Fibroblast of skin of scalp (primary cell): ENCODE measurements at places on chromosomes 6 and 20.

DNA sequence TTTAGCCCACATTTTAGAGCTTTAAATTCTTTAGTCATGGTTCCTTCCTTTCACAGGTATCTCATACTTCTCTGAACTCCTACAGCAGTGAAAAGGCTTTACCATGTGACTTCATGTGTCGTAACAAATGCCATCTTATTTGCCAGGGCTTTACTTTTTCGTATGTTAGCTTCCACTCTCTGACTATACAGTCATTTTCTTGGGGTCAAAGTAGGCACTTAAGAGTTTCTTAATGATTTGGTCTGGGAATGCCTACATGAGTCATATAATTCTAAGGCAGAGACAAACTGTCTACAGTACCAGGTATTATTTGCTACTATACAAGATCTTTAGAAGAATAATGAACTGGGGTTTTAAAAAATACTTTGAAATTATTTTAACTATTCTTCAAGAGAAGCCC lies 15.0 kb downstream of the RAB23 start:
- DNase-seq = no peak

- DNase-seq = no peak
These were observed 33.3 kb downstream of the FARS2 start for GRCh38 chr6:5294392-5295211.

DNA sequence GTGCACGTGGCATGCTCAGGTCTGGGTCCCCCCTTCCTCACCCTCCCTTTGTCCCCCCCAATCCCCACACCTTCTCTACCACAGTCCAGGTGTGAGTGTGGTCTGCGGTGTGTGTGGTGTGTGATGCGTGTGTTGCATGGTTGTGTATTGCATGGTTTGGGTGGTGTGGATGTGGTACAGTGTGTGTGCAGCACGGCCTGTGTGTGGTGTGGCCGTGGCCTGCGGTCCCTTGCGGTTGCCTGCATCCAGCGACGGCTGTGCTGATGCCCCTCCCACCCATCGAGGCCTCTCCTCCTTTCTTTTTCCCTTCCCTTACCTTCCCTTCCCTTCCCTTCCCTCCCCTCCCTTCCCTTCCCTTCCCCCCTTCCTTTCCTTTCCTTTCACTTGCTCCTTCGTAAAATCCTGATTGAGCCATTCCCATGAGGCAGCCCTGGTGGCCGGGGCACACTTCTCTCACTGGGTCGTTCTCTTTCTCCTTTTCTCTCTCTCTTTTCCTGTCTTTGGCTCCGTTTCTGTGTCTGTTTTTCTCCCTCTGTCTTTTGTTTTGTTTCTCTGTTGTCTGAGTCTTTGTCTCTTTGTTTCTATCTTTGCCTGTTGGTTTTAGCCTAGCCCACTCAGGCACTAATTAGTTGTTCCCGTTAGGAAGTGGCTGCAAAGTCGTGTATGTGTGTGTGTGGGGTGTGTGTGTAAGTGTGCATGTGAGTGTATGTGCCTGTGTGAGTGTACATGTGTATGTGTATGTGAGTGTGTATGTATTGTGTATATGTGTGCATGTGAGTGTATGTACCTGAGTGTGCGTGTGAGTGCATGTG lies 65.7 kb downstream of the SRC start:
- no peak for DNase-seq

DNA sequence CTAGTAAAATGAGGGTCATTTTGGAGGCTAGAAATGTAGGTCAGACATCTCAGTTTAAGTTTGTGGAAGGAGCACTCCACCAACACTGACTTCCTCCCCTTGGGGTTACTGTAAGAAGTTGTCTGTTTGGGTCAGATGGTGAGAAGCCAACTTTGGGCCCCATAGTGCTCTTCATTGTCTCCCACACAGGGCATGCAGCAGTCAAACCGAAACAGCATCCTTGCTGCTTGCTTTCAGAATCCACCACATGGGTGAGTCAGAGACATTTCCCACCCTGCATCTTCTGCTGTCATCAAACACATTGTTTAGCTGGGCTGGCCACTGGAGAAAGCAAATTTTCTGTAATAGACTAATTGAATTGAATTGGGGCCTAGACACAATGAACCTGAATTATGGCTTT lies 16.8 kb downstream of the IL17F start:
- DNase-seq = no peak

DNA sequence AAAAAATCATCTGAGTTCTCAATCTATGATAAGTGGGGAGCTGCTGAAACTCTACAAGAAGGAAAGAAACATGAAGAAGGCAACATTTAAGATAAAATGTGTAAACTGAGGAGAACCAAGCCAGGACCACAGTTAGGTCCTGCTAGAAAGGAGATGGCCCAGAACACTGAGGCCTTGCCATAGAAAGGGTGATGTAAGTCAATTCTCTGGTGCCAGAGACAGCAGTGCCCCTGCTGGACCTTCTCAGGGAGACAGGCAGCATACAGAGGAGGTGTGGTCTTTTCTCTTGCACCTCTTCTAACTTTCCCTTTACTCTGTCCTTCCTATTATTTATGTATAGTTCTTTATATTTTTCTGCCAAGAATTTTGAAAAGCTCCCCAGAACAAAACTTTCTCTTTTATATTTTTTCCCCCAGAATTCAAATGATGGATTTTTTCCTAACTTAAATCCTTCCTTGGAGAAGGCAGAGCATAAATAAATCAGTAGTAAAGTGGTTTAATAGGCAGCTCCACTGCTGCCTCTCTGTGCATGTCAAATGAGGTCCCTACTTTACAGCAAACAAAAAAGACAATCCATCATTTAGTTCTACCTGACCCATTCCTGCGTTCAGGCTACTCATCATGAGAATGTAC lies 9.0 kb downstream of the UQCC2 start:
- DNase-seq = peak; percentile 69

DNA sequence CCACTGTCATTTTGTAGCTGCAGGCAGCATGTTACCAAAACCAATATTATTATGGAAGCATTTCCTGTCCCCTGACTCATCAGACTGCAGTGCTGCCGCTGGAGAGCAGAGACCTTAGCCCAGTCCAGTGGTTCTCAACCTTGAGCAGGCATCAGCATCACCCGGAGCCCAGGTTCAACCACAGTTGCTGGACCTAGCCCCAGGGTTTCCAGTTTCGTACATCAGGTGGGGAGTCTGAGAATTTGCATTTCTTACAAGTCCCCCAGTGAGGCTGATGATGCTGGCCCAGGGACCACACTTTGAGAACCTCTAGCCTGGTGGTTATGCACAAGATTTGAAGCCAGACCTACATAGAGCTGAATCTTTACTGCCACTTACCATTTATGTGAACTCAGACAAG lies 47.3 kb downstream of the LY86 start:
- DNase-seq = no peak

DNA sequence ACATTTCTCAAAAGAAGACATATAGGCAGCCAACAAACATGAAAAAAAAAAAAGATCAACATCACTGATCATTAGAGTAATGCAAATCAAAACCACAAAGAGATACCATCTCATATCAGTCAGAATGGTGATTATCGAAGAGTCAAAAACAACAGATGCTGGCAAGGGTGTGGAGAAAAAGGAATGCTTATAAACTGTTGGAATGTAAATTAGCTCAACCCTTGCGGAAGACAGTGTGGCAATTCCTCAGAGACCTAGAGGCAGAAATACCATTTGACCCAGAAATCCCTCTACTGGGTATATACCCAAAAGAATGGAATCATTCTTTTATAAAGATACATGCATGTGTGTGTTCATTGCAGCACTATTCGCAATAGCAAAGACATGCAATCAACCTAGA lies 303.8 kb upstream of the THEMIS start:
- DNase-seq = peak; percentile 75

DNA sequence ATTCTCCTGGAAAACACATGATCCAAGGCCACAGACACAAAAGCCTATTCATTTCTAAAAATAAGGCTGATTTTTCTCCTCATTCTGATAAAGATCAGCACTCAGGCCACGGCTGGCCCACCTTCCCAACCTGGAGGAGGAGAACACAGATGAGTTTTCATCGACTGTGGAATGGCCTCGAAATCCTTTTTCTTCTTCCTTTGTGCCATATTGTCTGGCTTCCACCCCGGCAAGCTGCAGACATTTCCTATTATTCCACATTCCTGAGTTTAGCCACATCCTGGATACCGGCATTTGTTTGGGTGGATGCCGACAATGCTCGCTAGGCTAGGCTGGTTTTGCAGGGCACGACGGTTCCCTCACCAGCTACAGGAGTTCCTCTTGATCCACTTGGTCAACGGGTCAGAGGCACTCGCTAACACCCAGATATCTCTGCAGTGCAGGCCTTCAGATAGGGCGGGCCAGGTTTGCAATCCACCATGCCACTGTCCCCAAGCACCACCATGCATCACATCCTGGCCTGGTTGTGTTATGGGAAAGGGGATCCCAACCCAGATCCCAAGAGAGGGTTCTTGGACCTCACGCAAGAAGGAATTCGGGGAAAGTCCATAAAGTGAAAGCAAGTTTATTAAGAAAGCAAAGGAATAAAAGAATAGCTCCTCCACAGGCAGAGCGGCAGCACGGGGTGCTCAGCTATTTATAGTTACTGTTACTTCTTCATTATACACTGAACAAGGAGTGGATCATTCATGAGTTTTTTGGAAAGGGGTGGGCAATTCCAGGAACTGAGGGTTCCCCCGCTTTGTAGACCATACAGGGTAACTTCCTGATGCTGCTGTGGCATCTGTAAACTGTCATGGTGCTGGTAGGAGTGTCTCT lies 4.2 kb upstream of the CTSZ start:
- DNase-seq = peak; percentile 93

DNA sequence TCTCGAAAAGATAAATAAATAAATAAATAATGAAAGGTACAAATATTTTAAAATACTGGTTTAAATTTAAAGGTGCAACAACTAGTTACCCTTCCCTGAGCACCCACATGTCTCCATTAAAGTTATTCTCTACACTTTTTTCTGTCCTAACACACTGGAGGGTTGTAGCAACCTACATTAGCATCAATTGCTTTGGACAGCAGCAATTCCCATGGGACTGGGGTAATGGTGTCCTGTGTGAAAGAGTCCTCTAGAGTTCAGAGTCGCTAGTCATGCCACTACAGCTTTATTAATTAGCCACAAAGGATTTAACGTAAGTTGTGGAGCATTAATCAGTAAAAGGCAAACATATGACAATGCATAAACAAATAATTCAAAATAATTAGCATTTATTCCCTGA lies 14.1 kb upstream of the CD24 start:
- DNase-seq = no peak

GRCh38 chr6:45712076-45712475 lies 303.6 kb downstream of the CLIC5 start:
- no peak for DNase-seq

GRCh38 chr6:138498629-138499302 lies 528 bp downstream of the NHSL1 start:
- DNase-seq = no peak

- peak; percentile 95 for DNase-seq
These were observed 157.4 kb upstream of the ZNF217 start for GRCh38 chr20:53750827-53751619.

DNA sequence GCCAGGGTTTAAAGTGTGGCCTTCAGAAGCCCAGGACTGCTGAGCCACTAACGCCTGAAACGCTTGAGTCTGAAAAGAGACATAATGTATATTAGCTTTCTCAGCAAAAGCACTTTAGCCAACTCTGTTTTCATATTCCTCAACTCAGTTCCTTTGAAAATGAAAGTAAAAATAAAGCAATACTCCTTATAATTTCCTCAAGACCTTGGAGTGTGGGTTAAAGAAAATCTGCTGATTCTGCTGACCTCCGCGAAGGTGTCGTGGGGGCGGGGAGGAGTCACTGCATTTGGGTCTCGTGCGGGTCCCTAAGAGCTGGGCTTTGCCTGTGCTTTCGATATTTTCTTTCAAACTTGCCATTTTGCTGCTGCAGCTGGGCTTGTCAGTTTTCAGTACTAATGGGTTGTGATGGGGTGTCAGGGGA lies 142.2 kb upstream of the ARID1B start:
- no peak for DNase-seq

- peak; percentile 2 for DNase-seq
These were observed 10.5 kb upstream of the DEFB128 start for GRCh38 chr20:199996-200395.
